Activated CD4-positive, alpha-beta T cell treated with anti-CD3 and anti-CD28 coated beads for 24 hours (primary cell): ENCODE measurements at places on chromosomes 6 and 20.

- DNase-seq, result no peak
Observed at GRCh38 chr6:11659757-11660156, 118.8 kb downstream of the ADTRP start.

DNA sequence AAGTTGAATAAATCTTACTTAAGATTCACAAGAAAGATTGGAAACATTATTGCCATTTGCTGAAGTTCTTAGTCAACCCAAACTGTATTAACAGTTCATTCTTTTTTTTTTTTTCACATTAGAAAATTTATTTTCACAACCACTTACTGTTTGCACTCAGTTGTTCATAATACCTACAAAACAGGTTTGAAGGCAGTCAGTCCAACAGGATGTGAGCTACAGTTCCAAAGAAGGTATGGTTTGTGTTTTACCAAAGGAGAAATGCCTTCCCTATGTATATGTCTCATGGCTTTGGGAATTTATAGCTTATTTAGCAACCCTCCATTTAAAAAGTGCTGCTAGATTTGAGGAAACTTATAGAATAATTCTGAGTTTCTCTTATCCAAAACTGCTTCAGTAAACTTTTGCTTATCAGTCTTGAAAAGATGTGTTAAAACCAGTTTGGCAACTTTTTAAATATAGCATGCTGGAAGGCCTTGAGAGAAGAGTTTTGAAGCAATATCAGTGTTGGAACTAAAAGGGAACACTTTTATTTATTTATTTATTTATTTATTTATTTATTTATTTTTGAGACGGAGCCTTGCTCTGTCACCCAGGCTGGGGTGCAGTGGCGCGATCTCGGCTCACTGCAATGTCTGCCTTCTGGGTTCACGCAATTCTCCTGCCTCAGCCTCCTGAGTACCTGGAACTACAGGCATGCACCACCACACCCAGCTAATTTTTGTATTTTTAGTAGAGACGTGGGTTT, 46.8 kb upstream of the RREB1 start:
- no peak for DNase-seq

DNA sequence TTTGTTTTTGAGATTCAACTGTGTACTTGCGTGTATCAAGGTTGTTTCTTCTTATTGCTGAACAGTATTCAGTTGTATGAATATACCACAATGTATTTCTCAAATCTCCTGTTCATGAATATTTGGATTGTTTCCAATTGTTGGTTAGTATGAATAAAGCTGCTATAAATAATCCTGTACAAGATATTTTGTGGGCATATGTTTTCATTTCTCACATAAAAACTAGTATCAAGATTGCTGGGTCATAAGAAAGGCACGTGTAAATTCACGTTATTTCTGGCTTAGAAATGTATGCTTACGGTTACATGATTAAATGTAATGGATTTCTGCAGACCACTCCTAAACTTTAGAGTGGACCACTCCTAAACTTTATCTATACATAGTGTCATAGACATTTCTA, 96.6 kb downstream of the BTBD3 start:
- DNase-seq, result no peak

DNA sequence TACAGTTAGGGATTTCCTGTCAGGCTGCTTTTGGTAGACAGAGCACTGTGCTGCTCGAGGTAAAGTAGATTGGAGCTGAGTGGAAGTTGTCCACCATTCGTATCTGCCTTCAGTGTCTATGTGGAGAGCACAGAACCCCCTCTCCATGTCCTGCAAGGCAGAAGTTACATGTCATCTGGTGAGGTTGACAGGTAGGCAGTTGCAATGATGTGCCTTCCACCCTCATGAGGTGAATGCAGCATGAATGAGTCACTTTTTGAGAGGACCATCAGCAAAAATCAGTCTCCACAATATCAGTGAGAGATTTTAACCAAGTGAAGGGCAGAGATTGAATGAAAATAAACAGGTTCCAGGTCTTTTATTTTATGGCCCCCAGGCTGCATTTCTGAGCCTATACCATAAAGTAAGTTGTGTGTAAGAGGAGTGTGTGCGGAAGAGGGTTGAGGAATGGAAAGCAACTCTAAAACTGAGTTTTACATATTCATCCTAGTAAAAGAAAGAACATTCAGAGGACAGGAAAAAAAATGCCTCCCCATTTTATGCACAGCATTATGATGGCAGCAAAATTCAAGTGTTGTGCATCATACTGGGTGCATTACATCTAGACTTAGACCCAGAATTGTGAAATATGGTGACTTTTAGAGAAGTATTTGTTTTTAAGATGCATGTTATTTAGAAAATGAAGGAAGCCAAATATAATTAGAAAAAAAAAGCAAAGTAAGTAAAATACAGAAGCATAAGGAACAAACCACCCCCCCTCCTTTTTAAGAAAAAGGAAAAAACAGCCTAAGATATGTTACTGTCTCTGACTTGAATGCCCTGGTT, 15.8 kb downstream of the TRAPPC3L start:
- no peak for DNase-seq

DNA sequence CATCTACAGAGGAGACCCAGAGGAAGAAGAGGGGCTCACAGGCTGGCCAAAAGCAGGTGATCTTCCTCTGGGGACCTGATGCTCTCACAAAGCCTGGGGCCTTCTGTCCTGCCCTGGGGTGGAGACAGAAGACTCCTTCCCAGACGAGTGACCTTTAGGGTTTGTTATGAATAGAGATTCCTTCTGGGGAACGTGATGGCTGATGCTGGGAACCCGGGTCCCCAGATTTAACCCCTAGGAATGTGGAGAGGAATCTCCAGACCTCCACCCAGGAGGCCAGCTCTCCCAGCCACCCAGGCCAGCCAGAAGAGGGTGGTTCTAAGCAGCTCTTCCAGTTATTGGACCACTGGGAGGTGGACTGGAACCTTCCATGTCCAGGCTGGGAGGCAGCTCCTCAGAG, 16.8 kb upstream of the CCN5 start:
- DNase-seq, result no peak

- DNase-seq, result no peak
Observed at GRCh38 chr6:97630604-97631003, 347.6 kb upstream of the MMS22L start.

DNA sequence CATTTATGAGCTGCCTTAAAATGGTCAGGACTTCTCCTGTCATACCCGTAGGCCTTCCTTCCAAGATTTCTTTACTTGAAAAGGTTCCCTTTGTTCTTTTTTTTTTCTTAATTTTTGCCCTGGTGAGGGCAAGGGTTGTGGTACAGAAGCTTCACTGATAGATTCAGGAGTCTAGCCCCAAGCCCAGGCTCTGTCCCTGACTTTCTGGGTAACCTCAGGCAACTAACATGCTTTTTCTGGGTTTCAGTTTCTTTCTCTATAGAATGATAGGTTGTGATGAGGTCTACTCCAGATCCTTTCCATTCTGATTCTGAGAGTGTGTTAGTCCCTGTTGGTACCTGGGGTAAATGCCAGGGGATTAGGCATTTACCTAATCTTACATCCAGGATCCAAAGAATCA, 21.2 kb downstream of the SNPH start:
- DNase-seq, result no peak

DNA sequence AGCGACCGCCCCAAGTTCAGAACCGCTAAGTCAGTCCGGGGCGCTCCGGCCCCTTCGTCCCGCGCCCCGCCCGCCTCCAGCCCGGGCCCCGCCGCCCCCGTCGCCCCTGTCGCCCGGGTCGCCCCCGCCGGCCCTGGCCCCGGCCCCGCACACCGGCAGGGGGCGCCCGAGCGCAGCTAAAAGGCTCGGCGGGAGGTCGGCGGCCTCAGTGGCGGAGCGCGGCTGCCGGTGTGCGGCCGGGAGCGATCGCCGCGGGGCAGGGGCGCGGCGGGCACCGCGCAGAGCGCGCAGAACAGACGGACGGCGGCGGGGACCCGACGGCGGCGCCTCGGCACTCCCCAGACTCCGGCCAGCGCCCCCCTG, at the start of gene FNDC1:
FNDC1 (plus strand) TSS at position 208 of the 363 bp plus-strand sequence. CDS start 197 bp downstream, outside the sequence.
- DNase-seq, result peak; percentile 38
